ENCODE measurements at places on chromosomes 2 and 18. TPM values are rescaled to one million over a fixed set of nuclear protein-coding genes. Genes with fewer than 3 reads are reported as not detected.

Gene CYP1B1
- 12.3 TPM for total RNA-seq

DNA sequence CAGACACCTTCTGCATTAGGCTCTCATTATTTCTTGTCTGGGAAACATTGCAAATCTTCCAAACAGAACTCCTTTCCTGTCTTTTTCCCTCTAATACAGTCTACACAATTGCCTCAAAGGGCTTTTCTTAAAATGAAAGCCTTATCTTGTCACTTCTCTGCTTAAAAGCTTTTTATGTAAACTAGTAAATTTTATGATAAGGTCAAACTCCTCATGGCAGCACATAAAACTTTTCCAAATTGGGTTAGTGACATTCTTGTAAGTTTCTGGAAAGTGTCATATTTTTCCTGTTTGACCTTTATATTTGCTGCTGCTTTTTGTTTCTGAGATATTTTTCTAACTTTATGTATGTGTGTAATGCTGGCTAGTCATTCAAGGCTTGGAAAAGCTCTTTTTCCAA lies 261.4 kb upstream of the KLHL14 start:
- DNase-seq = no peak

DNA sequence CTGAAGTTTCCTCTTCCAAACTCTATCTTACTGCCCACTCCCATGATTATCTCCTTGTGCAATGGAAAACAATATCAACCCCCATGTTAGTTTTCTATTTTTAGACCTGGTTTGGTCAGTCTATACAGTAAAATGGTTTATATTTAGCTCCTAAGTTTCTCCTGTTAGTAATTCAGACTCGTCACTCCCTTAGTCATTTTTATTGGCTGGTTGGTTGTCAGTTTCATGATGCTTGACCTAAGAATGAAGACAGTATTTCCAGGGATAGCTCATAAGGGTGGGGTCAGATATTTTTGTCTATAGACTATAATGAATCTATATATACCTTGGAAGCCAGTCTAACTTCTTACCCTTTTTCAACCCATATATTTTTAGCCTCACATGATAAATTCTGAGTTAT lies 61.4 kb upstream of the NEUROD1 start:
- DNase-seq = no peak

Gene GPR39
- total RNA-seq = 13.2 TPM

GRCh38 chr2:84858937-84859336 lies 21.9 kb downstream of the TRABD2A start:
- no peak for DNase-seq

DNA sequence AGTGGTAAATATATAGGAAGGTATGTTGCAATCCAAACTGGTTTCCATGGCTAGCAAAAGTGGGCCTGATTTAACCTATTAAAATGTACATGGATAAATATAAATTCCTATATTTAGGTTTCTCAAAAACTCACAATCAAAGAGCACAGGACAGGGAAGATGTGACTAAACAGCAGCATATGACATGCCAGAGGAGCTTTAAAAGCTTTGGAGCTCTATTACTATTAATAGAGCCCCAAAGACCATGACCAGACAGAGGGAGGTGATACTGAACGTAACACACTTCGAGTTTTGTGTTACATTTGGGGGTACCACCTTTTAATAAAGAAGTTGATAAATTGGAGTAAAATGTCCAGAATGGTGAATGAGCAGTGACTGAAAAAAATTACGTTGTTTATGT lies 179.5 kb upstream of the SLC14A2 start:
- DNase-seq = no peak

DNA sequence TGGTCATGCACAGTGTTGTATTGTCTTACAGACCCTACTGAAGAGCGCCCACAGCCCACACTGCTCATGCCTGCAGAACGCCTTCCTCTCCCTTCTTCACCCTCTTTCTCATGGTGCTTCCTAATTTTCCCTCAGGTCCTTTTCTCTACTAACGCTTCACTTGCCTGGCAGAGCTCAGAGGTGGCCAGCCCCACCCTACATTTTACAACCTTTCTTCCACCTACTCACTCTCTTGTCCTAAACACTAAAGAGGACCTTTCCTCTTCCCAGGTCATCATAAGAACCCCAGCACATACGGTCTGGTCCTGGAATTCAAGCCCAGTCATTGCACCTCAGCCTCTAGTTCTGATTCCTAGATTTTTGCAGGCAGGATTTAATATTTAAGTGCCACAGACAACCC lies 11.7 kb upstream of the LGALSL start:
- no peak for DNase-seq

- DNase-seq = peak; percentile 46
Observed at GRCh38 chr2:154623819-154624218, 74.7 kb upstream of the KCNJ3 start.

- no peak for DNase-seq
Observed at GRCh38 chr2:117693651-117694050, 120.8 kb upstream of the DDX18 start.

DNA sequence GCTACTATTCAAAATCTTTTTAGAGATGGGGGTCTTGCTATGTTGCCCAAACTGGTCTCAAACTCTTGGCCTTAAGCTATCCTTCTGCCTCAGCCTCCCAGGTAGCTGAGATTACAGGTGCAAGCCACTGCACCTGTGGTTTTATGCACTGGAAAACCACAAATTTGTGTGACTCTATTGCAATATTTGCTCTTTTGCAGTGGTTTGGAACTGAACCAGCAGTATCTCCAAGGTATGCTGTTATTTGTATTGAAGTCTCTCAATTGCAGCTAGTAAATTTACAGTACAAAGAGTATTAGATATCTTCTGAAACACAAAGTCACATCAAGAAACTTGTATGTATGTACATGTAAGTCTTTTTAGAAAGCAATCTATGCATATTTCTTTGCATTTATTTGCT lies 46.2 kb downstream of the PPP4R1 start:
- DNase-seq = no peak

Gene EN1
- not detected for total RNA-seq

DNA sequence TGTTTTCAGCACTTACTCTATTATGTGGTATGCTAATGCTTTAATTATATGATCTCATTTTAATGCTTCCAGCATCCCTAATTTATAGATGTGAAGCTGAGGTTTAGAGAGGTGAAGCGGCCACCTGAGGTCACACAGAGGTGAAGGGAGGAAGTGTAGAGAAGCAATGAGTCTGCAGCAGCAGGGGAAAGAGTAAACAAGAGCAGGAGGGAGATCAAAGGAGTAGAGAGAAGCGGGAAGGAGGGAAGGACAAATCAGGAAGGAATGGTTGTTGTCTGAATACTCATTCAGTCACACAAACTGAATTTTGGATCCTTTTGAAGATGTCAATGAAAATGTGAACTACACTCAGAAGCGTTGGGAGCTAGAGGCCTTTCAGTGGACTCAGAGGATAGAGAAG lies 130.0 kb downstream of the CPS1 start:
- DNase-seq = no peak

Gene ACTG2
- 918 TPM for total RNA-seq

DNA sequence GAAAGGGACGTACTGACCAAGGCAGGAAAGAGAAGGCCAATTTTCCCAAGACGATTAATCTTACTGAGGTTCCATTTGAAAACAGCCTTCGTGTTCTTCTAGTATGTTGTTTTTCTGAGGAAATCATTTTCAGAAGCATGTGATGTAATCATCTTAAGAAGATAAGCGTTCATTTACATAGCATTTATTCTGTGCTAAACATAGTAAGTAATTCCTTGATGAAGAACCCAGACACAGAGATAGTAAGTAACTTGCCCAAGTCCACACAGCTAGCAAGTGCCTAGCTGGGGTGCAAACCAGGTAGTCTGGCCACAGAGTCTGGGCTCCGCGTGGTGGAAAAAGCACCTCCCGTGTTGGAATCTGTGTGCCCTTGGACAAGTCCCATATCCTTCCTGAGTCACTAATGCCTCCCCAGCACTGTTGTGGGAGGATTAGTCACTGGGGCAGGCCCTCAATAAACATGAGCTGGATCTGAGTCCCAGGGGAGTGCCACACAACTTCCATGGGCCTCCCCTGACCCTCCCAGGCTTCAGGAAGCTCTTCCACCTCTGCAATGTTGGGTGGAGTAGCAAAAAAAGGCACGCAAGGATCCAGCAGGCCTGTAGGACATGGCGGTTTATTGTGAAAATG lies 26.9 kb upstream of the ASAP2 start:
- no peak for DNase-seq

- DNase-seq = no peak
Observed at GRCh38 chr2:174603280-174603679, 5.7 kb upstream of the WIPF1 start.

DNA sequence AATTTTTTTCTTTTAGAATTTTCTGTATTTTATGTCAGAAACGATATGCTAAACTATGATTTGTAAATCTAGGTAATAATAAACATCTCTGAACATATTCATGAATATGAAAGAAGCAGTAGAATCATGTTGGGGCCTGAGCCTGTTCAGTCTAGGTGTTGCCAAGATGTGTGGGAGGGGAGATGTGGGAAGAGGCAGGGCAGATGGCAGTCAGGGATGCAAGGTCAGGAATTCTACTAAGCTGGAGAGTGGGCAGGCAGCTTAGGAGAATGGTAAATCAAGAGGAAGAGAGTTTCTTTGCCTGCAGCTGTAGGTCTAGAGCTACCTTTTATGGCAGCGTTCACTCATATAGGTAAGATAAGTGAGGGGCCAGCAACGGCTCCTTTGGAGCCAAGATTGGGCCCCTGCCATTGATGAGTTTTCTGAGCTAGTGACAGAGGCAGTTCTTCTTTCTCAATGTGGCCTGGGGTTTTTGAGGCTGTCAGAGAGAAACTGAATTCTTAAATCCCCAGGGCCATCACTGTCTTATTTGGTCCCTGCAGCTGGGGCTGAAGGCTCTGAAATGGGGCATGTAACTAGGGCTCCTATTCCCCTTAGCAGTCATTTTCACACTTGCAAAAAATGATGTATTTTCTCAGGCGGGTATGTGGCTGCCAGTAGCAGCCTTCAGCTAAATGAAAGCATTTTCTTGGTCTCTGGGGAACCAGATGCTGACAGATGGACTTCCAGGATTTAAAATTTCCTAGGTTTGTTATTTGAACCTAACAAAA lies 232.8 kb downstream of the PIK3C3 start:
- no peak for DNase-seq

DNA sequence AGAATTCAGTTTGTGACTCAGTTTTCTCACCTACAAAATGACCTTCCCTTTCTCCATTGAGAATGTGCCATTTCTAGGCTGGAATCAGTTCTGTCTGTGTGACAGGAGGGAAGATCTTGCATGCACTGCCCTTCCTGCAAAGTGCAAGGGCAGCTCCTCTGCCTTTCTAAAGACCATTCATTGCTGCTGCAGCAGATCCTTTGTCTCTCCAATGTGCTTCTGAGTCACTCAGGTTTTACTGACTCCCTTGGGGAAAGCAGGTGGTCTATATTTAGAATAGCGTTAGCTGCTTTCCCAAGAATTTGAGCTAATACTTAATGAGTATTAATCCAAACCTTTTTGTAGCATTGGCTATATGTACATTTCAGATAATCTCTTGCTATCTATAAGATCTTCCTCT lies 62.5 kb downstream of the DAW1 start:
- no peak for DNase-seq

Gene FRZB
- 11.8 TPM for total RNA-seq

DNA sequence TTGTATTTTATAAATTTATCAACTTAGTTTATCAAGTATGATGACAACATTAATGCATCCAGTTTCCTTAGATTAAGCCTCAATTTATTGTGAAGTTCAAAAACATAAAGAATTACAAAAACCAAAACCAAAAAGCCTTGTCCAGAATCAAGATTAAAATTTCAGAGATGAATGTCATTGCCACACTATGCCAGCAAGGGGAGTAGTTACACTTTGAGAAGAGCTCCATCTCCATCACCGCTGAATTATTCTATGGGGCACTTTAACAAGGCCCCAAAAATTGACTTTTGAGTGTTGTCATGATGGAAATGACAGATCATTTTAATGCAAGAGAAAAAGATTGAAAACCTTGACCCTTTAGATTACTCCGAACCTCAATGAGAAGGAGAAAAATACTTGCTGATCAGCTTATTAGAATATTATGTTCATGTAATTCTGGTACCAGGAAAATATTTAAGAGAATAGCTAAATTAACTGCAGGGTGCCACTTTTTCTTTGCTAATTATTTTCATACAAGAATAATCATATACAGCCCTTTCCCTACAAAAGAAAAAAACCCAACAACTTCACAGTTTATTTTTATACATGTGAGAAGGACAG lies 152.5 kb upstream of the AQP4 start:
- no peak for DNase-seq

- no peak for DNase-seq
Observed at GRCh38 chr2:41483226-41483625, 564.6 kb upstream of the PKDCC start.
